ENCODE measurements at places on chromosomes 13 and 19. TPM values are rescaled to one million over a fixed set of nuclear protein-coding genes. Genes with fewer than 3 reads are reported as not detected.

Gene FAM83E
- 2.7 TPM for total RNA-seq

DNA sequence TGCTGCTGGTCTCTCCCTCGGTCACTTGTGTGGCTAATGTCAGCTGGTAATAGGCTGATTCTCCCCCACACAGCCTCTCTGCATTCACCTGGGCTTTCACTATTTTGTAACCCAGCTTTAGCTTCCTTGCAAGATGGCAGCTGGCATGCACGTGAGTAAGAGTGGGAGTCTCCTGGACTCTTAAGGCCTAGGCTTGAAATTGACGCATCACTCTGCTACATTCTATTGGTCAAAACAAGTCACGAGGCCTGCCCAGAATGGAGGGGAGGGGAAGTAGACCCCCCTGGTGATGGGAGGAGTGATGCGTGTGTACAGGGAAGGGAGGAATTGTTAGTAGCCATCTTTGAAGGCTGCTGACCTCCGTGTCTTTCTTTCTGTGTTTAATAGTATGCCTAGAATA lies 24.9 kb upstream of the PNMA8B start:
- peaks cover 46% of the 10 kb centered on the region for H3K4me1 ChIP-seq
- H3K27me3 ChIP-seq: no peaks in the 10 kb centered on the region
- peak overlapping the region; percentile 26 for H3K4me3 ChIP-seq
- peak overlapping the region; percentile 83 for H3K27ac ChIP-seq
- no peak for DNase-seq
- peaks cover 18% of the 10 kb centered on the region for H3K36me3 ChIP-seq

DNA sequence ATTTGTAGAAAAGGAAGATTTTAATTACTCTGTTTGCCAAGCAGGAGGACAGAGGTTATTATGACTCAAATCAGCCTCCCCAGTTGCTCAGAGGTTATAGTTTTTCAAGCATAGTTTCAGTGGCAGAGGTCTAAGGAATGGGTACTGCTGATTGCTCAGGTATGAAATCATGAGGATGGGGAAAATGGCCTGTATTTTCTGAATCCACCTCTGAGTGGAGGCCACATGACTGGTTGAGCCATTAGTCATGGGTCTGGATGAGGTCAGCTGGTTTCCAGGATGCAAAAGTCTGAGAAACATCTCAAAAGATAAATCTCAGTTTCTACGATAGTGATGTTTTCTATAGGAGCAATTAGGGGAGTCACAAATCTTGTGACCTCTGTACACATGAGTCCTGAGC lies 62.8 kb upstream of the CEACAM8 start:
- no peaks in the 10 kb centered on the region for H3K4me1 ChIP-seq
- H3K4me3 ChIP-seq: no peak overlapping the region
- H3K27me3 ChIP-seq: no peaks in the 10 kb centered on the region

Gene EFNB2
- 0.14 TPM for total RNA-seq

DNA sequence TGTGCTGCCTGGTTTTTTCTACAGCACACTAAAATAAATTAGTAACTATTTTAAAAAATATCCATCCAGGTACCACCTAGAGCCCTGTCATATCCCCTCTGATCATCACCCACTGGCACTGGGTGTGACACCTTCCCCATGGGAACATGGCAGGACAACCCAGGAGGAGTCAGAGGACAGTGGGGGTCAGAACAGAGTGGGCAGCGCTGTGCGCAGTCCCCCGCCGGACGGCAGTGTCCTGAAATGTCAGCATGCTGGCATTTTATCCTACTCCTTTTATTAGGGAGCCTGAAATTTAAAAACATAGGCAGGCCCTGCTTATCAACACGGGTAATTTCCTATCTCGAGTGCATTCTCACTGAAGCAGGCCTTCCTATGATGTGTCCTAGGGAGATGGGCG lies 42.1 kb upstream of the GAS6 start:
- peaks cover 48% of the 10 kb centered on the region for H3K27me3 ChIP-seq
- no peak for DNase-seq
- H3K4me3 ChIP-seq: no peak overlapping the region

DNA sequence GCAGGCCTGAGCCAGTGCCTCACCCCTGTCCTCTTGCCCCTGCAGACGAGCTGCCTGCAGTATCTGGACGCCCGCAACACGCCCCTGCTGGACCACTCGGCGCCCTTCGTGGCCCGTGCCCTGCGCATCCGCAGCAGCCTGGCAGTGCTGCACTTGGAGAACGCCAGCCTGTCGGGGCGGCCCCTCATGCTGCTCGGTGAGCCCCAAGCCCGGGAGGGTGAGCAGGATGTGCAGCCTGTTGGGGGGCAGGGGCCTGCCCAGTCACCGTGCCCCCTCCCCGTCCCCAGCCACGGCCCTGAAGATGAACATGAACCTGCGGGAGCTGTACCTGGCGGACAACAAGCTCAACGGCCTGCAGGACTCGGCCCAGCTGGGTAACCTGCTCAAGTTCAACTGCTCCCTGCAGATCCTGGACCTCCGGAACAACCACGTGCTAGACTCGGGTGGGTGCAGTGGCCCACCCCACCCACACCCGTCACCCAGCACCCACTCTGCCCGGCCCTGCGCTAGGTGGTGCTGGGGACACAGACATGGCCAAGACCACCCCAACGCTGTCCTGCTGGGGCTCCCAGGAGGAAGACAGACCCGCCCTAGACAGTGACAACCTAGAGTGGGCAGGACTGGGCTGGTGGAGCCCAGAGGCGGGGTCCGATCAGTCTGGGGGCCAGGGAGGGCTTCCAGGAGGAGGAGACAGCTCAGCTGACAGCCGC lies 18.6 kb downstream of the NKPD1 start:
- H3K27me3 ChIP-seq: no peaks in the 10 kb centered on the region
- no peak for DNase-seq
- H3K36me3 ChIP-seq: peaks cover 6% of the 10 kb centered on the region

Gene CLDN10
- total RNA-seq: not detected

DNA sequence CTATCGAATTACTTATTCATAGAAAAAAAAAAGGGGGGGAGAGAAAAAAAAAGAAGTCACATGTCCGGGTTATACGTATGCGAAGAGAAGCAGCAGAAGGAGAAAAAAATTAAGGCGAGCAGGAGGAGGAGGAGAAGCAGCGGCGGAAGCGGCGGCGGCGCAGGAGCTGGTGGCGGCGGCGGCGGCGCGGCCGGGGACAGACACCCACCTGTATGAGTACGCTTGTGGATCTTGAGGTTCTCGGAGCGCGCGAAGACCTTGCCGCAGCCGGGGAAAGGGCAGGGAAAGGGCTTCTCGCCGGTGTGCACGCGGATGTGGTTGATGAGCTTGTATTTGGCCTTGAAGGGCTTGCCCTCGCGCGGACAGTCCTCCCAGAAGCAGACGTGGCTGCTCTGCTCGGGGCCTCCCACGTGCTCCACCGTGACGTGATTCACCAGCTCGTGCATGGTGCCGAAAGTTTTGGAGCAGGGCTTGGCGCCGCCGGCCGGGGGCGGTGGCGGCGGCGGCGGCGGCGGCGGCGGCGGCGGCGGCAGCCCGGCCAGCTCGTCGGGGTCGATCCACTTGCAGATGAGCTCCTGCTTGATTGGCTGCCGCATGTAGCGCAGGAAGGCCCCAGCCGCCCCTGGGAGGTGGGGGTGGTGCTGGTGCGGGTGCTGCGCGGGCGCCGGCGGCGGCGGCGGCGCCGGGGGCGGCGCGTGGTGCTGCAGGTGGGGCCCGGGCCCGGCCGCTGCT lies 1.5 kb downstream of the ZIC5 start:
- H3K27me3 ChIP-seq: peaks cover 76% of the 10 kb centered on the region
- peak overlapping the region; percentile 80 for H3K4me3 ChIP-seq
- DNase-seq: peak; percentile 68
- H3K27ac ChIP-seq: peak overlapping the region; percentile 81
- H3K4me1 ChIP-seq: peaks cover 21% of the 10 kb centered on the region

DNA sequence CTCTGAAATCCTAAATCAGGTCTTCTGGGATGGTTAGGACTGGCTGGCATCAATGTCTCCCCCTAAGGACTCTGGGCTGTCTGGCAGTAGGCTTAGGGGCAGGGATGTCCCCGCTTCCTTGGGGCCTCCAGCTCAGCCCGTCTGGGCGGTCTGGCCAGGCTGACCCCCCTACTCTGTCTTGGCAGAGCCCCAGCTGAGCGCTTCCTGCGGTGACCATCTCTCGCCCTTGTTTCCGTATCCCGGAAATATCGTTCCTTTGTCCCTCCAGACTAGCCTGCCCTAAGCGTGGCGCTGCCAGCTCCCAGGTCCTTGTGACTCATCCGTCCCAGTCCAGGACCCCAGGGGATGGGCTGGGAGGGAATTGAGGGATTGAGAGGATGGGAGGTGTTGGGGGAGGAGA lies 11.3 kb downstream of the GTPBP3 start:
- H3K4me3 ChIP-seq: peak overlapping the region; percentile 39
- H3K27me3 ChIP-seq: peaks cover 32% of the 10 kb centered on the region
- H3K36me3 ChIP-seq: no peaks in the 10 kb centered on the region

DNA sequence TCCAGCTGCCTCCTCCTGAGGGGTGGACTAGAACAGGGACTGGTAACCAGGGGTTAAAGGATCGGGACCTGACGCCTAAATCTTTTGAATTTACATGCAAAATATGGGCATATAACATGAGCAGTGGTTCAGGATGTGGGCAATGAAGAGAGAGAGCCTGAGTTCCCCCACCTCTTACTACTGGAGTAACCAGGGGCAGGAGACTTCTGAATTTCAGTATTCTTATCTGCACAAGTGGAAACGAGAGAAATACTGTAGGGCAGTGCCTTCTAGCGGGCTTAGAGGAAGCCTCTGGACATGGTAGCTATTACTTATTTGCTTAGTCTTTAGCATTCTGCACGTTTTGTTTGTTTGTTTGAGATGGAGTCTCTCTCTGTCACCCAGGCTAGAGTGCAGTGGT lies 26.3 kb downstream of the BCAT2 start:
- H3K36me3 ChIP-seq: no peaks in the 10 kb centered on the region
- H3K27ac ChIP-seq: no peak overlapping the region
- peaks cover 8% of the 10 kb centered on the region for H3K4me1 ChIP-seq
- peaks cover 9% of the 10 kb centered on the region for H3K27me3 ChIP-seq

Gene TRPM4
- 0.34 TPM for total RNA-seq

Gene KLF1
- total RNA-seq: 0.19 TPM

- peaks cover 9% of the 10 kb centered on the region for H3K4me1 ChIP-seq
- H3K27ac ChIP-seq: no peak overlapping the region
- no peak overlapping the region for H3K4me3 ChIP-seq
These were observed 5.7 kb downstream of the MCF2L start for GRCh38 chr13:112974671-112975070.

All from activated naive CD8-positive, alpha-beta T cell treated with anti-CD3 and anti-CD28 coated beads, Interleukin-2, amount 10 ng/mL, durations not matched to agents 7 days and 5 days (primary cell).